ENCODE measurements at places on chromosomes 7 and 10.

GRCh38 chr10:14953424-14954000 is 384 bp downstream of the DCLRE1C start:
- no peak for DNase-seq

GRCh38 chr7:50782375-50783208 is at the start of gene GRB10:
Gene GRB10, minus strand, starts transcription at chr7:50782896. Its CDS starts 50,574 bp downstream, at chr7:50732322.
- no peak for DNase-seq

DNA sequence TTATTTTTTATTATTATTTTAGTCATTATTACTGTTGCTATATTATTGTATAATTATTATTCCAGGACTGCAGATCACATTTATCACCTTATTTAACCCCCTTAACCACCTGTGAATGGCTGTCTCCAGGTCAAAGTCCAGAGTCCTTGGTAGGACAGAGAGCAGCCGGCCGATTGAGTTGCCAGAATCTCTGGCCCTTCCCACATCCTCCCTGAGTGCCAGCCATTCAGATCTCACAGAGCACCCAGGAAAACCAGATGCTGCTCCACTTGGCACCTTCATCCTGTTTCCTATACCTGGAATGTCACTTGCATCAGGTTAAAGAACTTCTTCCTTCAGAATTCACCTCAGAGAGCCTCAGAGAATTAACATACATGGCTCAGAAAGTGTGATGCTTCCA is 101.1 kb downstream of the ELAPOR2 start:
- DNase-seq, result no peak

DNA sequence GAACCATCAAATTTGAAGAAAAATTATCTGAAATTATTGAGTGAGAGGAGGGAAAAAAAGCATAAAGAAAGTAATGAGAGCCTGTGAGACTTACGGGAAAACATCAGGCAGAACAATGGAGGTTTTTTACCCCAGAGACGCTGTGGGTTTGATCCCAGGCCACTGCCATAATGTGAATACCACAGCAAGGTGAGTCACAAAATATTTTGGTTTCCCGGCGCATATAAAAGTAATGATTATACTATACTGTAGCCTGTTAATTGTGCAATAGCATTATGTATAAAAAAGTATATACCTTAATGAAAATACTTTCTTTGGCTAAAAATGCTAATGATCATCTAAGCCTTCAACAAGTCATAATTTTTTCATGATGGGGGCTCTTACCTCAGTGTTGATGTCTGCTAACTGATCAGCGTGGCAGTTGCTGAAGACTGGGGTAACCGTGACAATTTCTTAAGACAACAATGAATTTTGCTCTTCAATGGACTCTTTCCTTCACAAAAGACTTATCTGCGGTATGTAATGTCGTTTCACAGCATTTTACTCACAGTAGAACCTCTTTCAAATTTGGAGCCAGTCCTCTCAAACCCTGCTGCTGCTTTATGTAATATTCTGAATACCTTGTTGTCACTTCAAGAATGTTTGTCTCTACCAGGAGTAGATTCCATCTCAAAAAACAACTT is 97.0 kb upstream of the FAM20C start:
- DNase-seq, result no peak

- DNase-seq, result no peak
Measured at GRCh38 chr7:121882731-121883130, 9.8 kb downstream of the PTPRZ1 start.

DNA sequence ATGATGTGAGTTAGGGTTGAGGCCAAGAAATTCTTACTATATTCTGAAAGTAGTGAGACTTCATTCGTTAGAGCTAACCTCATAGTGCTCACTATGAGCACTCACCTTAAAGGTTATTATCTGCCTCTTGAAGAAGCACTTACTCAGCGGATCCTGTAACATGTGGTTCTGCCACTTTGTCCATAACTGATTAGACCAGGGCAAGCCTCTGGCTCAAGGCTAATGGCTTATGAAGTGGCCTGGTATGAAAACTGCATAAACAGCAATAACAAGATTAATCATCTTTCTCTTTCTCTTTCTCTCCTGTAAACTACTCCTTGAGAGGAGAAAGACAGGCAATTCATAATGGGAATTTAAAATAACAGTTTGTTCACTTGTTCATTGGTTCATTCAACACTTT is 82.8 kb downstream of the MAPK8 start:
- DNase-seq, result no peak

DNA sequence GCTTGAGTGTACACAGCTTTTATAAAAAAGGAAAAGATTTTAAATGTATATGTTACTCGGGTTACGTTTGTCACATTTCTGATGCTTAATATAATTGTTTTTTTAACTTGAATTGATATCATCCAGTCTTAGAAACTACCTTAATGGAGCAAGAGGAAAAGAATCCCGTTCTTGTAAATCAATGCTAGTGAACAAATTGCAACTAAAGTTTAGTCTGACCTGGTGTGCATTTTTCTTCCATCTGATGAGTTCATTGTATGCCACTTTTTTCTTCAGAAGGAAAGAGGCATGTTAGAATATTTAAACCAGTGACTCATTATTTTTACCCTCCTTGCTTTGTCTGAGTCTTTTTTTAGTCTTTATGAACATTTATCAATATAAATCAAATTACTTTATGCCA is 34.7 kb downstream of the NET1 start:
- DNase-seq, result no peak

- no peak for DNase-seq
Measured at GRCh38 chr7:113200281-113200680, 81.9 kb upstream of the SMIM30 start.

DNA sequence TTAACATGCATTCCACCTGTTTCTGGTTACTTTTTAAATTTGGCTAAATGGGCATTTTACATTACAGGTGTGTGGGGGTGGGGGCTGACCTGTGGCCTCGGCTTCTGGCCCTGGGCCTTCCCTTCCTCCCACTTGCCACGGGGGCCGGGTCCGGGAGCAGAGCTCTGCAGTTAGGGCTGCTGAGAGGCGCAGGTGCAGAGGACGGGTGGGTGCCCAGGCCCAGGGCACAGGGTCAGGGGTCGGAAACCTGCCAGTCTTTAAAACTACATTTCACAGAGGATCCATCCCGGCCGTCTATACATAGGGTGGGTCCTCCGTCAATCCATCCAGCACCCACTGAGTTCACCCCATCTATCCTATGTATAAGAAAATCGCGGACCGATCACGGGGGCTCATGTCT is 106.5 kb upstream of the INSIG1 start:
- DNase-seq, result no peak

DNA sequence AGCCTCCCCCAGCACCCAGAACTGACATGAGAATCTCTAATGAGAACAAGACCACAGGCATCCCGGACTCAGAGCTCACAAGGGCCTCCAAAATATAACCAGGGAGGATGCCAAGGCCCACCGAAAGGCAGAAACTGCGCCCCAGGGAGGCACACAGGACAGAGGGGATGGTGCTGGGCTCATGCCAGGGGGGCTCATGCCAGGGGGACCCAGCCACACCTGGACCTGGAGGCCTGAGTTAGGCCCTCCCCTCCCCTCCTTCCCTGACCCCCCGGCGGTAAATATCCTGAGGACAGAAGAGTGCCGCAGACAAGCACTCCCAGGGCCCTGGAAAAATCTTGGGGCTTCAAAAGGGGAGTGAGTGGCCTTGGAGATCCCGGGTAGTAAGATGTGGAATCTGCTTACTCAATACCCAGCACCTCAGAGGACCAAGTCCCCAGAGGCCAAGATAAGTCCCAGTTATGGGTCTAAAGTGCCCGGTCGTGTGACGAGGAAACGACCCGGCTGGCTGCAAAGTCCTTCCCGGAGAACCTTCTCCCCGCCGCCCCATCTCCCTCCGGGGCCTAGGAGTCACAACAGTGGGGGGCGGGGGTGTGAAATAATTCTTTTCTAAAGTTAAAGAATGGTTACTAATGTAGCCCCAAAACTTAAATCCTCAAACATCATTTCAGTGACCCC is 11.9 kb downstream of the PDGFA start:
- DNase-seq, result no peak

- DNase-seq, result no peak
Measured at GRCh38 chr10:80167471-80168161, 35.1 kb downstream of the PLAC9 start.

- DNase-seq, result no peak
Measured at GRCh38 chr10:70583669-70584037, 18.9 kb downstream of the PRF1 start.

DNA sequence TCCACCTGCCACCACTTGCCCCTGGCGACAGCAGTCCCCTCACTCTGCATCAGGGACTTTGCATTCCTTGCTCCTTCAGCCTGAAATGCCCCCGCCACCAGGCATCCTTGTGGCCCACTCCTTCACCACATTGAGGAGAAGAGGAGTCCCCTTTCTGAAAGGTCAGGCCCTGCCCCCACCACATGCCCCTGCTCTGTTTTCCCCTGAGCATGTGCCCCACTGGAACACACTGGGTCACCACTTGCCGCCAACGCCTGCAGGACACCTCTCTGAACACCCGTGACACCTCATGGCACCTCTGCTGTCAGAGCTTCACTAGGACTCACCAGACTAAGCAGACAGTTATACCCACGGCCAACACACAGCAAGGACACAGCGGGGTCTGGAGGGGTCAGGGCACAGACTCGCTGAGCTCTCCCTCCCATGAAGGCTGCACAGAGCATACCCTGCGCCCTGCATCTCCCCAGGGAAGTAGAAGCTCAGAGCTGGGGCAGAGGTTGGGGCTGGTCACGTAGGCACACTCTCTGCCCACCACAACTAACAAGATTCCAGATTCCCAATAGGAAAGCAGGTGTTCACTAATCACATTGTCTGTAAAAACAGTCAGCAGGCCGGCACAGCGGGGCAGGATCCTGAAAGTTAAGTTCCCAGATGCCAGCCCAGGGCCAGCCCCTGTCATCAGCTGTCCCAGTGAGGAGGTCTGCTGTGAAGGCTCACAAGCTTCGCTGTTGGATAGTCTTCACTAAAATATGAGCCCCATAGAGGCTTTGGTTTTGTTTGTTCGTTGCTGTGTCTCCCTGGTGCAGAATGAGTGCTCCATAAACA is 5.8 kb upstream of the AOC1 start:
- DNase-seq, result no peak

GRCh38 chr7:6532516-6532915 is 18.7 kb downstream of the GRID2IP start:
- no peak for DNase-seq

GRCh38 chr7:73719806-73720169 is 319 bp upstream of the STX1A start:
- DNase-seq, result no peak

DNA sequence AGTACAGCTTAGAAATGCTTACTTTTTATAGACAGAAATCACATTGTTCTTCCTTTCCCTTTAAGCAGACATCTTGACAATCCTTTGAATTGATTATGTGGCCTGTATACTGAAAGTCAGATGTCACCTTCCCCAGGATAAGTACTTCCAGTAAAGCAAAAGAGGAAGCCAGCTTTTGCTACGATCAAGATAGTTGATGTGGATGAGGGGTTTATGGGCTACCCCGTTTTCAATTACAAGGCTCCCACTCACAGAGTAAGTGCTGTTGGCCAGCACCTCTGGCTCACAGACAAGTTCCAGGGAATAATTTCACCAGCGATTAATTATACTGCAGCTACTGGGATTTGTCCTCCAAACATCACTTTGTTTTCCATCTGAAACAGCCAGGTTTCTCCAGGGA is 95.1 kb upstream of the SAMD8 start:
- no peak for DNase-seq

GRCh38 chr10:35783305-35783838 is 141.3 kb upstream of the FZD8 start:
- no peak for DNase-seq

DNA sequence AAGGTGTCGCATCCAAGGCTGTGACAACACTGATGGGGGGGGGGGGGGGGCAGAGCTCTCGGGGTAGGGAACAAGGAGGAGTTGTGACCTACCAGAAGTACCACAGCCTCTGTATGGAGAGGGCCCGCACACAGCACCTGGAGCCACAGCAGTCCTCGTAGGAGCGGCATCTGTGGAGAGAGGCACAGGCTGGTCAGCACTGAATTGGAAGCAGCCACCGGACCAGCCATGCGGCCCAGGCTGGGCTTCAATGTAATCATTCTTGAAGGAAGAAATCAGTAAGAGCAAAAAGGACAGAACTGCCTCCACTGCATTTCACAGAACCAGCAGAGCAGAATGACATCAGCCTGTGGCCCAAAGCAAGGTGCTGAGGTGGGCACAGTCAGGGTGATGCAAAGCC is 74.8 kb downstream of the VOPP1 start:
- DNase-seq, result no peak

DNA sequence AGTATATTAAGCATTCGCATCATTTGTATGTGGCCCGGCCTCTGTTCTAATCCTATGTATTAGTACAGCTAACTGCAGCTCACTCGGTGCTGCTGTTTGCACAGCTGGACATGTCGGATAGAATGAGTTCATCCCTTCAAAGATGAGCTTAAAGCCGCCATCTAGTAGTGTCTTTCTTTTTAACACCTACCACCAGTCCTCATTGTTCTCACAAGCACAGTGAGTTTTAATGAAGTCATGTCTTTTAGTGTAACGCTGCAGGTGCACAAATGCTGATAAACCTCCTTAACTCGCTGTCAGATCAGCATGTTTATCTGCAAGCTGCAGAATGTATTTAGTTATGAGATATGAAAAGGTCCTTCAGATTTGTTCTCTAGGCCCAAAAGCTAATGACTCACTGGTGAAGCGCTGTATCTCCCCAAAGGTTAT is 247.5 kb downstream of the MTERF1 start:
- no peak for DNase-seq

DNA sequence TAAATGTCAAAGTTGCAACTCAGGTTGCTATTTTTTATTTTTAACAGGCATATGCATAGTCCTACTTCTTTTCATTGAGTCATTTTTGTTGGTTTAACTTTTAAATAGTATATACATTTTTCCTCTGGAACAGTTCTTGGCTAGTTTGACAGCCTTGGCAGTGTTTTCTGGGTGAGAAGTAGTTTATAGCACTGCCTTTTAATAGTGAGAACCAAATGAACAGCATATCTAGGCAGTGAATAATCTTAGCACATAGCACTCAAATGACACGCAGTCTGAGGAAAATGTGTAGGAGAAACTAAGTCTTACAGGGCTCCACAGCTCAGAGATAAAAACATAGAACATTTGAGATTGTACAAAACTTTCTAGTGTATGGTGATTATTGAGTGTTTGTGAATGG is 265.5 kb upstream of the POT1 start:
- no peak for DNase-seq

DNA sequence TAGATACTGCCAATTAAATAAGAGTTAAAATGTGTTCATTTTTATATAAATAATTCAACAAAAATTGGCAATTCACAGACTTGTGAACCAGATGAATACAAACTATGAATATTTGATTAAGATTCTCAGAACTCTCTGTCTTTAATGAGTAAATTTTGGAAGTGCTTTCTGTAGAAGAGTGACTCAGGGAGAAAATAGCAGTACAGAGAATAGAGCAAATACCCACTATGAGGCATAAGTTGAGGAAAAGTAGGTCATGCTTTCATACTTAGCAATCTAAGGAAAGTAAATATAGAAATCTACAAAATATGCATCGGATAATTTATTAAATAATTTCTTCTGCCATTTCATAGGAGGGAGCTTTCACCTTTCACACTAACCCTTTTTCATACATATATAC is 117.7 kb upstream of the TMEM106B start:
- DNase-seq, result no peak

- DNase-seq, result no peak
Measured at GRCh38 chr10:85224366-85224940, 896.1 kb downstream of the CCSER2 start.

All from activated CD4-positive, alpha-beta T cell treated with anti-CD3 and anti-CD28 coated beads for 24 hours (primary cell).